Mesenteric fat pad (tissue), 1 donor: ENCODE measurements at places on chromosomes 5 and 9. TPM values are rescaled to one million over a fixed set of nuclear protein-coding genes. Genes with fewer than 3 reads are reported as not detected.

TMEM174 gene
- not detected for total RNA-seq

- no peak for DNase-seq
These were observed 254.8 kb downstream of the CDK5RAP2 start for GRCh38 chr9:120324996-120325642.

- no peak for DNase-seq
These were observed 5.7 kb downstream of the WHRN start for GRCh38 chr9:114499528-114499927.

- DNase-seq: no peak
These were observed 45.7 kb upstream of the CTXN3 start for GRCh38 chr5:127602896-127603844.

DNA sequence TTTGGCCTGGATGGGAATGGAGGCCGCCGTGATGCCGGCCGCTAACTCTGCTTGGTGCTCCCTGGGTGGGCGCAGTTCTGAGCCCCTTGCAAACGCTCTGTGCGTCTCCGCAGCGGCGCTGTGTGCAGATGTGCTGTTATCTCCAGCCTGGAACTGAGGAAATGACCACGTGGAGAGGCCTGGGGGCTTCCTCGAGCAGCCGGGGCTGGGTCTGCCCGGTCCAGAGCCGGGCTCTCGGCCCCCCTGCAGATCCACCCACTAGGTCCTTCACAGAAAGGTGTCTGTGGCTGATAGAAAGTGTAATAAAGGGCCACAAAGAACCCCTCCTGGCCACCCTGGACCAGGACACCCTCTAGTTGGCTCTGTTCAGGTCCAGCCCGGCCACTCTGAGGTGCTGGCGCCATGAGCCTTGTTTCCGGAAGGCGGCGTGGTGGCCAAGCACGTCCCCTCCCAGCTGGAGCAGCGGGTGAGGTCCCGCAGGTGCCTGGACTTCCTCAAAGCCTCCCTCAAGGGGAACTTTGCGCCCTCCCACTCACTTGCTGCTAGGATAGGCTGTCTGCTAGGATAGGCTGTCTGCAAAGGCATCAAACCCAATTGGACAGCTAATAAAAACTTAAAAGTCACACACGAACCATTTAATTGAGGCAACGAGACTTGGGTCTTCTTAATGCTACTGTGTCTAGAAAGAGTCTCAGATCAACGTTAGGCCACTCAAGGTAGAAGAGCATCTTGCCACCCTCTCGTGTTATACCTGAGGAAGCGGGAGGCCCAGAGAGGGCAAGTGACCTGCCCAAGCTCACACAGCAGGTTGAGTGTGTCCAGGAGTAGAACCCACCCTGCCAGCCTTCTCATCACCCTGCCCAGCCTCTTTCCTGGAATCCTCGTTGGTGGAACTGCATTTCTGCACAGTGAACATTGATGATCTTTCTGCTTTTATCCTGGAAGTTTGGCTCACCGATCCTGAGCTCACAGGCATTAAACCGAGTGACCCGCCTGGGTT, 109.3 kb upstream of the FCN2 start:
- DNase-seq: no peak

- DNase-seq: no peak
These were observed 220.6 kb upstream of the SLC30A5 start for GRCh38 chr5:68873198-68873597.

- no peak for DNase-seq
These were observed 27.7 kb downstream of the SKP1 start for GRCh38 chr5:134148986-134149539.

- DNase-seq: no peak
These were observed 38.1 kb downstream of the SLC12A2 start for GRCh38 chr5:128121651-128122050.

DNA sequence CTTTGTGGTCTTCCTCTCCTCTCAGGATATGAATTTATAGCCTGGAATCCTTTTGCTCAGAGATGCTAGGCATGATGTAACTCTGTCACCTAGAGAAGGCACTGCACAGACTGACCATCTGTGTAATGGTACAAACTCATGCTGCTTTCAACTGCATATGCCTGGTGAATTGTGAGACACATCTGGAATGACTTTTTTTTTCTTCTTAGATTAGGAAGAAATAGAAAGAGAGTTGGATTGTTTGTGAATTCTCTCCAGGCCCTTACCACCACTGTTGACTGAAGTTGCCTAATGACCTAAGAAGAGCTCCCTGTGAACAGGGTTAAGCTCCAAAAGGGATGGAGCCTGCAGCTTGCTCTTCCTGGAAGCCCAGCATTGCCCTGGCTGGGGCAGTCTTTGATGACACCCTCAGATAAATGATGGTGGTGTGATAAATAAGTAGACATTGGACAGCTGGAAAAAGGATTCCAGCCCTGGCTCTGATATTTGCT, 47.8 kb upstream of the TRIM32 start:
- no peak for DNase-seq
